ENCODE measurements at places on chromosomes 5 and 9.

DNA sequence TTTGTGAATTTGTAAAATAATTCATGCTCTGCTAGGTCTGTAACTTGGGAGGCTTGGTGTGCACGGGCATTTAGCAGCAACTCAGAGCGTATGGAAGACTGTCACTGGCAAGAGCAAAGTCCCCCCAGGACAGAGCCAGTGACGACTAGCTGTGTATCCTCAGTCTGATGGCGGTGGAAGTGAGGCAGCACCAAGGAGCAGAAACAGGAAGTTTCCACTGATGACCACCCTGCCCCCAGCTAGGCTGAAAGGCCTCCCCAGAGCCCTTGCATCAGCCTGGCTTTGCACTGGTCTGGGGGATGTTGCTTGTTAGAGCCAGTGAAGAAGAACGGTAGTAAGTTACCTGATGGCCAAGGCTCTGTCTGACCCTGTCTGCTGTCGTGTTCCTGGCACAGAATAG is 66.8 kb upstream of the ABL1 start:
- no peaks in the 10 kb centered on the region for H3K36me3 ChIP-seq
- DNase-seq, result no peak
- H3K27ac ChIP-seq, result no peak overlapping the region
- H3K27me3 ChIP-seq, result no peaks in the 10 kb centered on the region

DNA sequence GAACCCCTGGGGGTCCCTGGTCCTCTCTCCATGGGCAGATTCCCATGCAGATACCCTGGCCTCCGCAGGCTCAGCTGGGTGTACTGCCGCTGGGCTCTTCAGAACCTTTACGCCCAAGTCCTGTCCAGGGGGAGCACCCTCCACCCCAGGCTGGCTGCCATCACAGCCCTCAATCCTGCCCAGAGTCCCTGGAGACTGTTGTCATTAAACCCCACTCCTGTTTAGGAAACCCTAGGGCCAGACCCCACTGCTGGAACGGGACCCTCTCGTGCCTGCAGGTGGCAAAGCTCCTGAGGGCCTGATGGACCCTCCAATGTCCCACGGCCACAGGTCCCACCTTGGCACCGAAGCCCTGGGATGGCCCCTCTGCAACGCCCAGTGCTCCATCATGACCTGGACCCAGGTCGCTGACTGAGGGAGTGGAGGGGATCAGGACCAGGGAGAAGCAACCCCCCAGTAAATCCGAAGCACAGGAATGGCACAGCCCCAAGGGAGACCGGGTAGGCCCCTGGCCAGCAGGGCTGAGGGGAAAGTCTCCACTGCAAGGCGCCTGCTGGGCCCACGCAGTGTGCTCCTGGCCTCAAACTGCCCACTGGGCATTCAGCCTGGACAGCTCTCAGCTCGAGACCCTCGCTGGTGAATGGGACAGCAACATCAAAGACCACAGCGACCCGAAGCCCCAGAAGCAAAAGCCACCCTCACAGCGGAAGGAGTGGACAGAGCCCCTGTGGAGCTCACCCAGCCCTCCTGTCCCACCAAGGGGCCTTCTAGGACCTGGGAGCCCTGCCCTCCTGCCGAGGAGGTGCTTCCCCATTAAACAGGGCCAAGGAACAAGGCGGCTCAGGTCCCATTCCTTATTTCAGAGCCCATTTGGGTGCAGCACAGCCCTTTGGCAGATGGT is 8.3 kb downstream of the ZDHHC11B start:
- no peak for DNase-seq
- no peaks in the 10 kb centered on the region for H3K4me1 ChIP-seq
- H3K36me3 ChIP-seq, result no peaks in the 10 kb centered on the region

GRCh38 chr9:9170439-9171134 is 1371.0 kb upstream of the DMAC1 start:
- H3K27ac ChIP-seq, result no peak overlapping the region
- H3K27me3 ChIP-seq, result no peaks in the 10 kb centered on the region
- no peak for DNase-seq
- no peaks in the 10 kb centered on the region for H3K4me1 ChIP-seq
- H3K4me3 ChIP-seq, result no peak overlapping the region
- H3K36me3 ChIP-seq, result no peaks in the 10 kb centered on the region

- H3K4me1 ChIP-seq, result peaks cover 5% of the 10 kb centered on the region
- H3K36me3 ChIP-seq, result no peaks in the 10 kb centered on the region
- no peak overlapping the region for H3K4me3 ChIP-seq
- H3K27me3 ChIP-seq, result no peaks in the 10 kb centered on the region
These were observed 735 bp downstream of the ECPAS start for GRCh38 chr9:111483439-111483857.

DNA sequence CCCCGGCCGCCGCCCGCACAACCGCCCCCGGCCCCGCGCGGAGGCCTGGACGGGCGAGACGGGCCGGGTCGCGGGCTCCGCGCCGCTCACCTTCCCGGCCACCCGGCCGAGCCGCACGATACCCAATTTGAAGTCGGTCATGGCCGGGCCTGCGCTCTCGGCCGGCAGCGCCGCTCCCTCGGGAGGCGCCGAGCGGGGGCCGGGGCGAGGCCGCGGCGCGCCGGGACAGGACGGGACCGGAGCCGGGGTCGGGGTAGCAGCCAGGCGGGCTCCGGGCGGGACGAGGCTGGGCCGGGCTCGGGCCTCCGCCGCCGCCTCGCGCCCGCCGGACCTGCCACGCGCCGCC is 216 bp downstream of the ZMYND19 start:
- peaks cover 12% of the 10 kb centered on the region for H3K4me1 ChIP-seq
- DNase-seq, result no peak
- no peak overlapping the region for H3K27ac ChIP-seq
- peaks cover 24% of the 10 kb centered on the region for H3K36me3 ChIP-seq

DNA sequence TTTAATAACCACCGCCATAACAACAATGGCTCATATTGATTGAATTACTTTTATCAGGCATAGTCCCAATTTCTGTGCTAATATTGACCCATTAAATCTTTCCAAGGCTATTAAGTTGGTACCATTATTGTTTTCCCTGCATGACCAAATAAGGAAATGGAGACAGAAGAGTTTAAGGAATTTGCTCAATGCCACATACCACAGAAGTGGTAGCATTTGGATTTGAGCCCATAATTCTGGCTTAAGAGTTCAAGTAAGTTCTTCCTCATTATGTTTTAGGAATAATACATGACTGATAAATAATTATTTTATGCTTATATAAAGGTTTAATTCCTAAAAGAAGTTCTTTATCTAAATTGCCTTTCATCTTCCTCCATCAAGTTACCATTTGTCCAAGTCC is 43.4 kb upstream of the HAPLN1 start:
- H3K36me3 ChIP-seq, result no peaks in the 10 kb centered on the region
- H3K27ac ChIP-seq, result no peak overlapping the region
- H3K4me1 ChIP-seq, result no peaks in the 10 kb centered on the region
- H3K4me3 ChIP-seq, result no peak overlapping the region
- DNase-seq, result no peak

- no peaks in the 10 kb centered on the region for H3K27me3 ChIP-seq
- no peaks in the 10 kb centered on the region for H3K36me3 ChIP-seq
- no peak overlapping the region for H3K27ac ChIP-seq
- no peak overlapping the region for H3K4me3 ChIP-seq
- no peak for DNase-seq
These were observed 703.5 kb upstream of the RGMB start for GRCh38 chr5:98069876-98070512.

DNA sequence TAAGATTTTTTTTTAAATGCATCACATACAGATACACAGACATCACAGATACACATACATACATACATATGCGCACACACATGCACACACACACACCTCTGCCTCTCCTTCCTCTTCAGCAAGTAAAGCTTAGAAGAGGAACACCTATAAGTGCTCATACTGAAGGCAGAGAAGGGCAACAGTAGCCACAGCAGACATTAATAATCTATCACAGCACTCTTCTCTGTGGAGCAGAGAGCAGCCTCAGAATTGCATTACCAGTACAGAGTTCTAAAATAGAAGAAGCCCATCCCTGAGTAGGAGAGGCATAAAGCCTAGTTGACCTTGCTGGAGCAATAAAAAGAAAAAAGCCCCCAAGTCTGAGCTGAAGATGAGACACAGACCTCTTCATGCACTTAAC is 110.6 kb downstream of the MLLT3 start:
- H3K27ac ChIP-seq, result no peak overlapping the region
- H3K36me3 ChIP-seq, result no peaks in the 10 kb centered on the region
- H3K4me3 ChIP-seq, result no peak overlapping the region
- no peak for DNase-seq

DNA sequence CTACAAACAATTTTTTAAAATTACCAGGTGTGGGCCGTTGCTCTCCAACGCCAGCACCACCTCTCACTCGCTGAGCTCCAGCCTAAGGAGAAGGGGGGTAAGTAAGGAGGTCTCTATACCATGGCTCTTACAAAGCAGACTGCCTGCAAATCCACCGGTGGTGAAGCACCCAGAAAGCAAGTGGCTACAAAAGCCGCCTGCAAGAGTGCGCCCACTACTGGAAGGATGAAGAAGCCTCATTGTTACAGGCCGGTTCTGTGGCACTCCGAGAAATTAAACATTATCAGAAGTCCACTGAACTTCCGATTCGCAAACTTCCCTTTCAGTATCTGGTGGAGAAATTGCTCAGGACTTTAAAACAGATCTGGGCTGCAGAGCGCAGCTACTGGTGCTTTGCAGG is 46.0 kb downstream of the CDO1 start:
- H3K4me1 ChIP-seq, result no peaks in the 10 kb centered on the region
- H3K36me3 ChIP-seq, result no peaks in the 10 kb centered on the region
- no peak overlapping the region for H3K27ac ChIP-seq
- no peaks in the 10 kb centered on the region for H3K27me3 ChIP-seq
- H3K4me3 ChIP-seq, result no peak overlapping the region
- no peak for DNase-seq

DNA sequence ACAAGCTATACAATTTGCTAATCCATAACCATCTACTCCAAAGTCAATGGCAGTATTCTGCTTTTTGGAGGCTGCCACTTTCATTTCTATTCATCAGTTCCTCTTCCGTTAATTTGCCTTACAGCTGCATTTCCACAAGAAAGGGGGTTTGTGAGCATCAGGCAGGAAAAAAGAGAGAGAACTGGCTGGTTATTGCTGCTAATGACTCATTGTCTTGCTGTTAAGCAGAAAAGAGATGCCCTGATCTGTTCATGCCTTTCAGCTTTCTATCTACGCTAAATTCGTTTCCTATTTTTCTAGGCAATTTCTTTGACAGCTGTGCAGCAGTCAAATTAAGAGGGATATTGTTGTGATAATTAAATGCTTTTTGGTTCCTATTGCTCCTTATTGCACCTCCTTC is 65.9 kb upstream of the GNAQ start:
- peaks cover 5% of the 10 kb centered on the region for H3K4me1 ChIP-seq
- no peaks in the 10 kb centered on the region for H3K27me3 ChIP-seq
- no peak for DNase-seq
- no peak overlapping the region for H3K4me3 ChIP-seq
- no peaks in the 10 kb centered on the region for H3K36me3 ChIP-seq
- no peak overlapping the region for H3K27ac ChIP-seq

DNA sequence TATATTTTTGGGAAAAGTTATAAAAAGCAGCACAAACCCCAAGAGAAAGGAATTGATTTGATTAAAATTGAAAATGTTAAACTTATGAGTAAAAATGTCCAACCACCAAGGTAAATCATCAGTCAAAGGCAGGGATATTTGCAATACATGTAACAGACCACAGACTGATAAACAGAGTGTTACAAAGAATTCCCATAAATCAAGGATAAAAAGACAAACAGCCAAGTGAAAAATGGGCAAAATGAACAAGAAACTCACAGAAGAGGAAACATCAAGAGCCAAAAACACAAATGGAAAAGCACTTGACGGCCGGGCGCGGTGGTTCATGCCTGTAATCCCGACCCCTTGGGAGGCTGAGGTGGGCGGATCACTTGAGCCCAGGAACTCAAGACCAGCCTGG is 81.3 kb upstream of the HRH2 start:
- H3K36me3 ChIP-seq, result no peaks in the 10 kb centered on the region
- H3K4me3 ChIP-seq, result no peak overlapping the region
- no peaks in the 10 kb centered on the region for H3K27me3 ChIP-seq
- no peak overlapping the region for H3K27ac ChIP-seq
- H3K4me1 ChIP-seq, result no peaks in the 10 kb centered on the region

- H3K4me3 ChIP-seq, result no peak overlapping the region
- no peaks in the 10 kb centered on the region for H3K27me3 ChIP-seq
- H3K4me1 ChIP-seq, result no peaks in the 10 kb centered on the region
- peaks cover 2% of the 10 kb centered on the region for H3K36me3 ChIP-seq
- DNase-seq, result no peak
- H3K27ac ChIP-seq, result no peak overlapping the region
These were observed 16.2 kb downstream of the CLINT1 start for GRCh38 chr5:157842787-157843186.

GRCh38 chr9:131323629-131324028 is 34.1 kb downstream of the PLPP7 start:
- H3K36me3 ChIP-seq, result no peaks in the 10 kb centered on the region
- no peak for DNase-seq
- H3K27ac ChIP-seq, result no peak overlapping the region
- H3K27me3 ChIP-seq, result no peaks in the 10 kb centered on the region

- no peak overlapping the region for H3K27ac ChIP-seq
- no peak for DNase-seq
- no peaks in the 10 kb centered on the region for H3K27me3 ChIP-seq
- peaks cover 7% of the 10 kb centered on the region for H3K36me3 ChIP-seq
- H3K4me1 ChIP-seq, result peaks cover 33% of the 10 kb centered on the region
- H3K4me3 ChIP-seq, result no peak overlapping the region
These were observed 8.2 kb downstream of the TENT4A start for GRCh38 chr5:6721442-6721841.

Measured in effector memory CD4-positive, alpha-beta T cell (primary cell).